ENCODE measurements at places on chromosomes 6 and 20.

DNA sequence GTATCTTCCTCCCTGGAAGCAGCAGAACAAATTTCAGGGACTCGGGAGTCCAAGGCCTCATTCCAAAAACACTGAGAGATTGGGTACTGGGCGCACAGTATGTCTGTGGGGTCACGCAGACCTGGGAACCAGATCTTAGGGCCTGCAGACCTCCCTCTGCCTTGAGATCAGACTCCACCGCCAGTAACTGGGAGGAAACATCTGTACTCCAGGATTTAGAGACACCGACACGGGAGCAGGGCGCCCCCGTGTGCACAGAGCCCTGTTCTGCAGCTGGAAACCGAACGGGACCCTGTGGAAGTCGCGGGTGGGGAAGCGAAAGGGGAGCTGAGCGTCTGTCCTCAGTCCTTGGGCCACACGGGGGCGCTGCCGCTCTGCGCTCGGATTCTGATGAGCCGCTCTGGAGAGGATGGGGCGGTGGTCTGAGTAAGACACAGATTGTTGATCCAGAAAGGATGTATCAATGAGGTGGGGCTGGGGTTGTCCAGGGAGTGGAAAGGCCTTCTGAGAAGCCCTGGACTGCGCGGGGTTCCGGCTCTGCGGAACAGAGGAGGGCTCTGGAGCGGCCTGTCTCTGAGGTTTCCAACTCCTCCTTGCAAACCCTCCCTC, 35.7 kb upstream of the HLA-E start:
- peak; percentile 91 for DNase-seq

- DNase-seq = no peak
Measured at GRCh38 chr20:32888636-32889035, 29.9 kb downstream of the EFCAB8 start.

- no peak for DNase-seq
Measured at GRCh38 chr20:57189713-57190112, 76.7 kb downstream of the BMP7 start.

GRCh38 chr20:32067234-32067821, 15.3 kb downstream of the HCK start:
- peak; percentile 12 for DNase-seq

GRCh38 chr20:22001886-22002285, 296.4 kb downstream of the PAX1 start:
- DNase-seq = no peak

GRCh38 chr6:32149092-32149755, 2.5 kb downstream of the PRRT1 start:
- DNase-seq = no peak

DNA sequence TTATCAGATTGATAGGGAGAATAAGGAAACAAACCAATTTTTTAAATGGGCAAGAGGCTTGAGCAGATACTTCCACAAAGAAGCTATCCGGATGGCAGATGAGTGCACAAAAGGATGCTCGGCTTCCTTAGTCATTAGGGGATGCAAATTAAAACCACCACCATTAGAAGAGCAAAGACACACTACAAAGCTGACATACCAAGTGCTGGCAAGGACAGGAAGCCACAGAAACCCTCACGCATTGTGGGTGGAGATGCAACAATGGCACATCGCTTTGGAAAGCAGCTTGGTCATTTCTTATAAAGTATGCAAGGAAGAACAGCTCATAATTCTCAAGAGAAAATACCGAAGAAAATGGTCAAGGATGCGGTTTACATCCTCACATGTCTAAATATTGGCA, 19.8 kb downstream of the BFSP1 start:
- DNase-seq = peak; percentile 26

GRCh38 chr6:24879351-24879750, 56.4 kb downstream of the RIPOR2 start:
- DNase-seq = no peak

DNA sequence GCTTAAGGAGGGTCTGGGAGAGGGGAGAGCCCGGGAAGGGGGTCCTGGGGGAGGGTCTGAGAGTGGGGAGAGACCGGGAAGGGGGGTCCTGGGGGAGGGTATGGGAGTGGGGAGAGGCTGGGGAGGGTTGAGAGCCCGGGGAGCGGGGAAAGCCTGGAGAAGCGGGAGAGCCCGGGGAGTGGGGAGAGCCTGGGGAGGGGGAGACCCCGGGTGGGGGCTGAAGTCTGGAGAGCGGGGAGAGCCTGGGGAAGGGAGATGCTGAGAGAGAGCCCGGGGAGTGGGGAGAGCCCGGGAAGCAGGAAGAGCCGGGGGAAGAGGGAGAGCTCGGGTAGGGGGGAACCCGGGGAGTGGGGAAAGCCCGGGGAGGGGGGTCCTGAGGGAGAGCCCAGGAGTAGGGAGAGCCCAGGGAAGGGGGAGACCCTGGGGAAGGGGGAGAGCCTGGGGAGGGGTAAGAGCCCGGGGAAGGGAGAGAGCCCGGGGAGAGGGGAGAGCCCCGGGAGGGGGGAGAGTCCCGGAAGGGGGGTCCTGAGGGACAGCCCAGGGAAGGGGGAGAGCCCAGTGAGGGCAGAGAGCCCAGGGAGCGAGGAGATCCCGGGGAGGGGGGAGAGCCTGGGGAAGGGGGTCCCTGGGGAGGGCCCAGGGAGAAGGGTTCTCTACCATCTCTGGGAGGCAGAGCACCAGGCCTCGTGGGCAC, 148.5 kb downstream of the SYNDIG1 start:
- DNase-seq = no peak

DNA sequence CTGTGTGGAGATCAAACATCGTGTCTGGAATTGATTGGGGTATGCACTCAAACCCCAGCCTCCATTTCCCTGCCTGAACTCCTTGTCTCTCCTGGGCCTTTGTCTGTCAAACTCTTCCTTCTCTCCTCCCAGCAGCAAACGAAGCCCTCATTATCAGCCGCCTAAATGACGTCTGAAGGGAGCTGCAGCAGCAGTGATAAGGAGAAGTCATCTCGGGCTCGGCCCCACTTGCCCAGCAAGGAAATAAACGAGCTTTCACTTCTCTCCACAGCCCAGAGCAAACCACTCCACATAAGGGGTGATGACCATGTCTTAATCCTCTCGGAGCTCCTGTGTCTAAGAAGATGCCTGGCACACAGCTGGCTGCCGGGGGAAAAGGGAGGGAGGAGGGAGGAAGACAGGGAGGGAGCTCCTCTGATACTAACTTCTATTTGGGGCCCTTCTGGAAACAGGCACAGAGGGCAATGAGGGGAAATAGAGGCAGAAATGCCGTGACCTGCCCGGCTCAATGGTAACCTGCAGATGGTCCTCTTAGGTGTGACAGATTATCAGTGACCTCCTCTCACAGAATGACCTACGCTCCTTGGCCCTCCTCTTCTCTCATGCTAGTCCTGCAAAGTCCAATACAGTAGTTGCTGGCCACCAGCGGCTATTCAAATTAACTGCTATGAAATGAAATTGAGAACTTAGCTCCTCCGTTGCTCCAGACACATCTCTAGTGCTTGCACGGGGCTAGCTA, 100.4 kb downstream of the PXDC1 start:
- DNase-seq = peak; percentile 73

DNA sequence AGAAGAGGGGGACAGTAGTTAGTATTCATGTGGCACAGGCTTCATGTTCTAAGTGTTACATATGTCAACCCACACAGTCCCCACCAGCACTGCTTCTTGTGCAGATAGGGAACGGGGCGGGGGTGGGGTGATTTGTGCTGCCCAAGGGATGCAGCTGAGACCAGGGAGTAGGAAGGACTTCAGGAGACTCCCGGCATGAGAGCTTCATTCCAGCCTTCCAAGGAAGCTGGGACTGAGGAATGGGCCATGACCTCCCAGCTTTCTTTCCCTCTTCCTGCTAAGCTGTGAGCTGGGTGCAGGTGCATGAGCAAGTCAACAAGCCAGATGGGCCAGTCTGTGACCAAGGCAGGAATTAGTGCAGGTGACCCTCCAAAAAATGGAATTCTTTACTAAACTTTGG, 9.2 kb downstream of the BEND3 start:
- DNase-seq = no peak

DNA sequence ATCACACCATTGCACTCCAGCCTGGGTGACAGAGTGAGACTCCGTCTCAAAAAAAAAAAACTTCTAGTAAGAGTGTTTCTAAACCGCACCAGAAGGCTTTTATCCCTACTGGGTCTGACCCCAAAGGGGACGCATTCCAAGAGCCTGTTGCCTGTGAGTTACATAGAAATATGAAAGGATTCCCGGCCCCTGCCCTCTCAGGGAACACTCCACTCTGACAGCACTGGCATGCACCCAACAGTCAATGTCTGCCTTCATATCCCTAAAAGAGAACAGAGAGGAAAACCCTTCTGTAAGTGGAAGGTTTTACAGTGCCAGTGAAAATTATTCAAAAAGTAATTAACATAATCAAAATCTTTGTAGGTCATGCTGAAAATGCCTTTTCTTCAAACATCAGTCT, 117.1 kb upstream of the PTPRT start:
- no peak for DNase-seq

DNA sequence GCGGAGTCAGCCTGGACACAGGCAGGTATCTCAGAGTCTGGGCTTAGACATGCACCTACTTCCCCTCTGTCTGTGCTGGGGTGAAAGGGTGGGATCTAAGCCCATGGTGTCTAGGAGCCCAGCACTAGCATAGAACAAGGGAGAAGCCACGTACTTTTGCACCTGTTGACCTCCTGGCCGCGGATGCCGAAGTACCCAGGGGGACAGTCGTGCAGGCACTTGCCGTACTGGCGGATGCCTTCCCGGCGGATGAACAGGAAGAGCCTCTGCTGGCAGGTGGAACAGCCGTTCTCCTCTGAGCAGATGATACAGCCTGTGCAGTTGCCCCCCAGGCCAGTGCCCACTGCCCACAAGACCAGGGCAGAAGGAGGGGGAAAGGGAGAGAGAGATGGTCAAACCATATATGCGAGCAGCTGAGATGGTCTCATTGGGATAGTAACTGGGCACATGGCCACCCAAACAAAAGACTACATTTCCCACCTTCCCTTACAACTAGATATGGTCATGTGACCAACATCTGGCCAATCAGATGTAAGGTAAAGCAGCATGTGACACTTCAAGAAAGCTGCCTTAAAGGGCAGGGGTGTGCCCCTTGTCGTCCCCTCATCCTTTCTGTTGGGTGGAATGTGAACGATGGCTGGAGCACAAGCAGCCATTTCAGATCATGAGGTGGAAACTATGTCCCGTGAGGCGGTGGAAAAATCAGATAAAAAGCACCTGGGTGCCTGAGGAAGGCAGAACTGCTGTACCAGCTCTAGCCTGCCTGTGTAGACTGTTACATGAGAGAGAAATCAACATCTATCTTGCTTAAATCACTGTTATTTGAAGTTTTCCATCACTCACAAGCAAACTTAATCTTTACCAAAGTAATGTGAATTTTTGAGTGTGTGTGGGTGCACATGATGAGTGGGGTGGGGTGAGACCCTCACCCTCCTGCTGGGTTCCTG, 34.0 kb downstream of the RSPO4 start:
- peak; percentile 45 for DNase-seq

- DNase-seq = no peak
Measured at GRCh38 chr20:63473555-63474449, 1.3 kb upstream of the KCNQ2 start.

- no peak for DNase-seq
Measured at GRCh38 chr6:138531387-138531786, 32.1 kb upstream of the NHSL1 start.

DNA sequence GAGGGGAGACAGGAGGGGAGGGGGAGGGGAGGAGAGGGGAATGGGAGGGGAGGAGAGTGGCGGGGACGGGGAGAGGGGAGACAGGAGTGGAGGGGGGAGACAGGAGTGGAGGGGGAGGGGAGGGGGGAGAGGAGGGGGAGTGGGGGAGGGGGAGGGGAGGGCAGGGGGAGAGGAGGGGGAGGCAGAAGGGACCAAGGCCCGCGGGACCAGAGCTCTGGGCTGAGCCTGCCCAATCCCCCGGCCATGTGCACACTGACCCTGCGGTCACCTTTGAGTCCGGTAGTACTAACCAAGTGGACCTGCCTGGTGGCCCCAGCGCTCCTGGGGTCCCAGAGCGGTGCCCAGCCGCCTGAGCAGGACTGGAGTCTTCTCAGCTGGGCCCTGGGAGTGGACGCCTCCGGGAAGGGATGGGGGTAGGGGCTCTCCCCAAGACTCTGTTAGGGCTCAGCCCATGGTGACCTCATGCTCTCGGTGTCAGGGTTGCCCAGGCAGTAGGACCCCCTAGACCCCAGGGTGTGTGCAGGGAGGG, 471 bp upstream of the KCNQ2 start:
- DNase-seq = no peak

GRCh38 chr6:3006476-3006875, 6.8 kb downstream of the NQO2 start:
- DNase-seq = no peak

DNA sequence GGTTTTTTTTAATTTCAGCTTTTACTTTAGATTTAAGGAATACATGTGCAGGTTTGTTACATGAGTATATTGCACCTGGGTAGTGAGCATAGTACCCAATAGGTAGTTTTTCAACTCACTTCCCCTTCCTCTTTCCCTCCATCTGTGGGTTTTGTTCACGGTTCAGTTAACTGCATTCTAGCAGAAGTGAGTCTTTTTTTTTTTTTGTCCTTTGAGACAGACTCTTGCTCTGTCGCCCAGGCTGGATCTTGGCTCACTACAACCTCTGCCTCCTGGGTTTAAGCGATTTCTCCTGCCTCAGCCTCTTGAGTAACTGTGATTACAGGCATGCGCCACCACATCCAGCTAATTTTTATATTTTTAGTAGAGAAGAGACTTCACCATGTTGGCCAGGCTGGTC, 8.7 kb downstream of the UBR2 start:
- peak; percentile 57 for DNase-seq

- DNase-seq = no peak
Measured at GRCh38 chr6:154341871-154342270, 14.7 kb downstream of the IPCEF1 start.

DNA sequence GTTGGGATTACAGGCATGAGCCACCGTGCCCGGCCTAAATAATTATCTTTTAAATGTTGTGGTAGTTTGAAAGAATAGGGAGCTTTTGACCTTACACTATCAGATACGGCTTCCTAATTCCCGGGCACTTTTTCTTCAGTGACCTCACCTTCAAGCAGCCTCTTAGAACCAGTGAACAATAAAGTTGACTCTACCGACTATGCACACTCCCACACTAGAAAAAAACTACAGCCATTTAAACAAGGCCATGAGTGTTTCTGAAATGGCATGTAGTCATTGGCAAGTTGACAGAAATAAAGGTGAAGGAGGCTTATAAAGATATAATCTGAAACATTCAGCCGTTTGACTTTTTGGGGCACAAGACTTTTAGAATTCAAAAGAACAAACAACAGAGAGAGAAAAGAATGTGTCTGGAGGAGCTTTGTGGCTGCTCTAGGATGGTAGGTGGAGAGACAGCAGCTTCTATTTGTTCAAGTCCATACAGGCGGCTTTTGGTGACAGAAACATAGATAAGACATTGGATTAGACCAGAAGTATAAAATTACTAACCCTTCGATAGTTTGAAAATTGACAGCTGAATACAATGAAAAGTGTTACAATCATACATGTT, 75.2 kb downstream of the GJA1 start:
- no peak for DNase-seq

- DNase-seq = no peak
Measured at GRCh38 chr6:20540683-20541082, 6.4 kb downstream of the CDKAL1 start.

All from common myeloid progenitor, CD34-positive (primary cell).